IMR-90 (cell line): ENCODE measurements at places on chromosomes 1 and 21.

DNA sequence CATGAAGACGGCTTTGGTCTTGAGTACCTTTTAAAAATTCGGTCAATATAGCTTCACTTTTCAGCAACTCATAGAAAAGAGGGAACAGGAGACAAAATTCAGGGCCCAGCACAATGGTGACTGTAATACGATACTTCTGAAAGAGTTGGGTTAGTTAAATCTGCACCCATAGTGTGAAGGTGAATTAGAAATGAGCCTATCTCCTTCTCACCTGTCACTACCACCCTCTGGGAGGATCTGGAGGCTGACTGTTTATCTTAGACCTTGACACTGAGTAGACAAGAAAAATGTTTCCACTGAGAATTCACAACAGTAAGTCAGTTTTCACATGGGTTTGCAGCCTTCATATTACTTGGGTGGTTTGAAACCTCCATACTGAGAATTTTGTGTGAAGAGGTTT lies 57.9 kb upstream of the HMGB4 start:
- DNase-seq = no peak

GRCh38 chr1:189180057-189180456 lies 1297.6 kb downstream of the BRINP3 start:
- no peak for DNase-seq

- DNase-seq = peak; percentile 96
Measured at GRCh38 chr1:22689505-22689904, 21.1 kb upstream of the EPHB2 start.

GRCh38 chr1:116424863-116425262 lies 51.8 kb downstream of the ATP1A1 start:
- DNase-seq = no peak

DNA sequence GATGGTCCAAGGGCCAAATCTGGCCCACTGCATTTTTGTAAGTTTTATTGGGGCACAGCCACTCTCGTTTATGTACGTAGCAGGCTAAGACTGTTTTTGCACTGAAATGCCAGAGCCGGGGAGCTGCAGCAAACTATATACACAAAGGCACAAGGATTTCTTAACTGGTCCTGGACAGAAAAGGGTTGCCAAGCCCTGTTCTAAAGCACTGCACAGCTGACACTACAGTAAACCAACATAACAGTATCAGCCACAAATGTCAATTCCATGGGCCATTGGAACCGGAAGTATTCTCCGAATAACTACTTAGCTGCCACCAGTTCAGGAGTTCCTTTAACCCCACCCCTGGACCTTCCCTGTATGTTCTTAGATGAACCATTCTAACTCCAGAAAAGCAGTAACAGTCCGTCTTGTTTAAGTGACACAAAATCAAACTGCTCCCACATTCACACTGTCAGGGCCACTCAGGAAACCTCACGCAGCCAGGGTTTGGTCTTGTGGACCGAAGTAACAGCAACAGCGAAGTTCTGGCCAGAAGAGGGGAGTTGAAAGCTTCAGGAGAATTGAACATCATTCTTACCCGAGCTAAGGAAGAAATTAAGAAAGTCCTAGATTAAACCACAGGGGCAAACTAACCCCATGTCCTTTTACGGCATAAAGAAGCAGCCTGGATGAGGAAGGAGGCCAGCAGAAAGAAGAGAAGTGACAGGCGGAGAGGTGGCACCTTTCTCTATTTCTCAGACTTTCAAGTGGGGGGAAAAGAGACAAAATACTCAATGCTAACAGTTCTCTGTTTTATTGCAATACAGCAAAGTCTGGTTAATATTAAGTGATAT lies 49.2 kb downstream of the COQ8A start:
- DNase-seq = no peak

DNA sequence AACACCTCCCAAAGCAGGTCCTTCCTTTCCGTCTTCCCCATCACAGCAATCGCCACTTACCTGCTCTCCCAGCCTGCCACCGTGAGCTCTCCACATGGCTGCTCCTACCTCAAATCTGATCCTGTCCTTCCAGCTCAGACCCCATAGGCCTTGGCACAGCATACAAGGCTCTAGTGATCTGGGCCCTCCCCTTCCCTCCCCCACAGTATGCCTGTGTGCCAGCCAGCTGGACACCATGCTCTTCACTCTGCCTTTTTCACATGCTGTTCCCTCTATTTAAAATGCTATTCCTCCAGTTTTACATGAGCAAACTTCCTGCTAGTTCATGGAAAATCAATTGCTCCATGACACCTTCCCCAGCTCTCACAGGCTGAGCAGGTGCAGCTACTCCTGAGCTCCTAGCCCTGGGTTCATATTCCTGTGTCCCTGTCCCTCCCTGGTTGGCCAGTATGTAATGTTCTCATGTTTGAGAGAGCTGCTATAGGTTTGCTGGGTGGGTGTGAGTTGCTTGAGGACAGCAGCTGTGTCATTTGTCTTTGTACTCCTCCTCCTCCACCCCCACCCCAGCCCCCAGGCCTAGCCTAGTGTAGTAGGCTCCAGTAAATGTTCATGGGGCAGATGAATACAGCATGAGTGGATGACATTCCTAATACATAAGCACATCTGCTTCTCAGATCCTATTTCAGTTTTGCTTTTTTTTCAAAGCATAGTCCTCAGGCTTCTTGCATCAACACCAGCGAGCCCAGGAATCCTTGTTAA lies 6.3 kb upstream of the TNNT2 start:
- DNase-seq = peak; percentile 96

- no peak for DNase-seq
Measured at GRCh38 chr1:184156521-184157393, 105.2 kb downstream of the TSEN15 start.

- no peak for DNase-seq
Measured at GRCh38 chr1:11868331-11868980, 9.7 kb upstream of the NPPB start.

GRCh38 chr21:23111070-23111600 lies 2112.9 kb downstream of the NCAM2 start:
- DNase-seq = no peak

DNA sequence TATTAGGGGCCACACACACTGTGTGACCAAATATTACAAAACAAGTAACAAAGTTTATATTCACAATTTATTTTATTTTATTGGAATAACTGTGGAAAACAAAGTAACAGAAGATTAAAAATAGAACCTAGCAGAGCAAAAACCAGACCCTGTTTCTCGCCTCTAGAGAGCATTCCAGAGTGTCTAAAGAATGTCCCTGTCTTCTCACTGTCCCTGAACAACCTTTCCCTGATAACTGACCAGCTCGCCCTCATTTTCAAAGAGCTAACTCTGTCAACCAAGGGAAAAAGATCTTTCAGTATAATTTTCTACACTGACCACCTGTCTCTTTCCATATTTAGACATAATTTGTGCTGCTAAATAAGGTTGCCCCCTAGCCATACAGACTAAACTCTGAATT lies 646.9 kb downstream of the USP25 start:
- no peak for DNase-seq

DNA sequence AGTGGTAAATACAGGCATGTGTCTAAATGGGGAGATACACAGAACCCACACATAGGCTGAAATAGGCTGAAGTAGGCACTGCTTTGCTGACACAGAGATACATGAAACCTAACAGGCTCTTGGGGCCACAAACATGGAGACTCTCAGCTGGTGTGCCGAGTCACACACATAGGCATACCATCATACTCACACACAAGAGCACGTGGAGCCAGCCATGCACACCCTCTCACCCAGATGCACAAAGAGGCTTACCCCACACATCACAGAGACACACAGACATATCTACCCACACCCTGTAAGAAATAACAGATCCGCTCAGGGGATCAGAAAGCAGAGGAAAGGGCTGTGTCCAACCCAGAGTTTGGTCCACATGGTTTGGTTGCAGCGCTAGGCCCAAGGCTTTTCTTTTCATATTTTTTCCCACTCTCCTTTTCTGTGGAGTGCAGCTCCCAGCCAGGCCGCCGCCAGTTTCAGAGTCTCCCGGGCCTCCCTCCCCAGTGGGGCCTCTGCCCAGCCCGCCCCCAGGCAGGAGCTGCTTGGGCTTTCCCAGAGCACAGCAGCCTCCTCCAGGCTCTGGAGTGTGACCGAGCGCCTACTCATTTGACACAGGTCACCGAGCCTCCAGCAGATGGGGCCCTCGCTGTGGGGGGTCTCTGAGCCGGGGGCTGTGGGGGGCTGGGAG lies 3.9 kb upstream of the POU3F1 start:
- DNase-seq = peak; percentile 23

DNA sequence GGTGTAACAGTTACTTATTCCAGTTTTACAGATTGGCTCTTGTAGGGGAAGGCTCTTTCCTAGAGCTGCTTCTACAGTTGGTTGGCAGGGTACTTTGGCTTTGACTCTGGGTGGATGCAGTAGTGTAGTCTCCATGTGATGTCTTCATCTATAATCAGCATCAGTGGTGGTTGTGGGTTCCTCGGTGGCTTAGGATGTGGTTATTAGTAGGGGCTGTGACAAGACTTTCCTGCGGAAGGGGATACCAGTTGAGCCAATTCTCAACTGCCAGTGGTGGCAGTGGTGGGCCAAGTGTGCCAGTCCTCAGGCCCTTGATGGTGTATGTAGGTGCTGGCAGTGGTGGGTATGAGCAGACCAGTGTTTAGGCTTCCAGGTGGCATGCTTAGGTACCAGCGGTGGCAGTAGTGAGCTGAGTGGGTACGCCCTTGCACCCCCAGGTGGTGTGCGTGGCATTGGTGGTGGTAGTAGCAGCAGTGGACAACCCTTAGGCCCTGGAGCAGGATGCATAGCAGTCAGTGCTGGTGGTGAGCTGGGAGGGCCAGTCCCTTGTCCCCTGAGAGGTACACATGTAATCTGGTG lies 27.2 kb upstream of the KLF18 start:
- no peak for DNase-seq

DNA sequence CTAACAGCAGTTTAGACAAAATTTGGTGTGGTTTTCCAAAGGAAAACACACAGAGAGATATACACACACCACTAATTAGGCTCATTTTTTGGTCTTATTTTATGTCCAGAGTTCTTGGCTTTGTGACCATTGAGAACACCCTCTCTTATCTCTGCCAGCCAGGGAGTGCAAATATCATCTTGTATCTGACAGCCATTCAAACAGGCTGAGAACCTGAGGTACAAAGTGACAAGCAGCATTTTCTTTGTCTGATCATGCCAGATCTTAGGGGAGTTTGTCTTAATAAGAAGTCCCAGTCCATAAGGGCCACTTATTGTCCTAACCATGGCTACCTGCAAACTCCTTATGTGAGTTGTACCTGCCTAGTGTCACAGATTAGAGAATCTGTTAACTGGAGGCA lies 1165.2 kb downstream of the BRINP3 start:
- DNase-seq = no peak

GRCh38 chr1:182622901-182623528 lies 18.8 kb upstream of the RGS16 start:
- no peak for DNase-seq

DNA sequence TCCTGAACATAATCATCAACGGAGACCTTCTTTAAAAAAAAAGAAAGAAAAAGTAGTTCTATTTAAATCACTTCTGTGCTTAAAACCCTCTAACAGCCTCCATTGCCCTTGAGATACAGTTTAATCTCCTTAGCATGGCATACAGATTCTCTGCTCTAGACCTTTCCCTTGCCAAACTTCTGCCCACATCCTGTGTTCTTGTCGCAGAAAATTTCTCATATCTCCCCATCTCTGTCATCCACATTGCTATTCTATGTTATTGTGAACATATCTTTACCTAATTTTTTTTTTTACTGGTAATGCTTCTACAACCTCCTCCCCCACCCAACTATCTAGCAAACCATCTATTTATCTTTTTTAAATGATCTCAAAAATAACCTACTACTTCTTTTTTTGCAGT lies 135.7 kb upstream of the PROX1 start:
- DNase-seq = no peak

GRCh38 chr1:243851257-243851756 lies 1.3 kb upstream of the AKT3 start:
- DNase-seq = no peak

DNA sequence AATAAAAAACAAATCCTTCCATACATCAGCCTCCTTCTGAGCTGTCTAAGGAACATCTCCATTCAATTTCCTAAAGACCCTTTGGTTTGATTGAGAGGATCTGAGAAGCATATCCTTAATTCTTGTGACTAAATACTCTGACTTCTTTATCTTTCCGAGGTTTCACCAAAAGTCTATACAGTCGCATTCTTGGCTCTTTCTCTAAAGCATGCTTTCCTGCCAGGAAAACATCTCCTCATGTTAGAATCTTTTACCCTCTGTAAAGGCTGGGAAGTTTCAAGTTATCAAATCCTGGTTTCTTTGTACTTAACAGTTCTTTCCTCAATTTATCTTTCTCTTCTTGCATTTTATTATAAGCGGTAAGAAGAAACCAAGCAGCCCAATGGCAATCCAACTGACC lies 630.4 kb downstream of the PTPRC start:
- DNase-seq = peak; percentile 20

DNA sequence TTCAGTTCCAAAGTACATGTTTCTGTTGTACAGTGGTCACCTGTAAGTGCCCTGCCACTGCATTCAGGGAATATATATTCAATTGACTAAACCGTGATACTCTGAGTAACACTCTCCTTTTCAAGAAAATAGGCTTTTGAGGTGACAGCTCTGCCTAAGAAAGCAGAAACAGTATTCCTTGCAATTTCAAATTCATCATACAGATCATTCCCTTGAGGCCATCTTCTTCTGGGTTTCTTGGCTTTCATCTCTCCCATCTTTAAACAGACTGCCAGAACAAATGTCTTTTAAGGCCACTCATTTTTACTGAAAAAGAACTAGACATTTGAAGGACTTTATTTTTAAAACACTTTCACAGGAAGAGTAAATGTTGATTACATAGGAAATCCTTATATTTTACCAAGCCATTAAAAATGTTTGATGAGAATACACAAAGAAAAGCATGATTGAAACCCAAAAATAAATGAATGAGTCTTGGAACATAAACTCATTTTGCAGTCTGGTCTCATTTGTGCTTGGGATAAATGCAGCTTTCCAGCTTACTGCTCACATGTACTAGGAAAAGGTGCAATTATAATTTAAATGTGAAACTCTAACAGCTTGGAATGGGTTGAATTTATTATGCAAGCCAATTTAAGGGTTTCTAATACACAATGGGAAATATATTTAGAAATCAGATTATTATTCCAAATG lies 34.7 kb downstream of the PLPPR5 start:
- DNase-seq = no peak

DNA sequence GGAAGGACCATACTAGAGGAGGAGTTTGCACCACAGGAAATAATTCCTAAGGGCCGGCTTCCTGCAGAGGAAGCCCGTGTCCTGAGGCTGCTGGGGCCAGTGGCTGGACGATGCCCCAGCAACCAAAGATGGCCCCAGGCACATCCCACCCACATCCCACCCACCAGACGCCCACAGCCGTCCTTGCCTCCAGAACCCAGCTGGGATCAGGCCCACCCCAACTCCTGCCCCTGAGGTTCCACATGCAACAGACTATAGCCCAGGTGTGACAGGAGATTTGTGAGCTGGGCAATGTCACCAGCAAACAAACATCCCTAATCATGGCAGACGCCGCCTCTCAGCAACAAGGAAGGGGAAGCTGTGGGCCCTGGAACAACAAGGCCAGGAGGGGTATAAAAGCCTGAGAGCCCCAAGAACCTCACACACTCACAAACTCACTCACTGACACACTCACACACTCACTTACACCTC lies at the start of gene KRTAP10-9:
Gene KRTAP10-9, plus strand, starts transcription at position 421 of the 471 bp plus-strand sequence. CDS start 79 bp downstream, outside the sequence.
- DNase-seq = no peak

GRCh38 chr1:203136409-203137042 lies 9.0 kb downstream of the ADORA1 start:
- DNase-seq = no peak

- no peak for DNase-seq
Measured at GRCh38 chr1:31735571-31735970, 28.6 kb downstream of the ADGRB2 start.

- DNase-seq = peak; percentile 41
Measured at GRCh38 chr1:99305626-99306025, 41.3 kb downstream of the PLPPR4 start.

GRCh38 chr1:62274496-62275485 lies 44.4 kb downstream of the KANK4 start:
- DNase-seq = no peak
